ENCODE measurements at places on chromosomes 16 and 17. TPM values are rescaled to one million over a fixed set of nuclear protein-coding genes. Genes with fewer than 3 reads are reported as not detected.

DNA sequence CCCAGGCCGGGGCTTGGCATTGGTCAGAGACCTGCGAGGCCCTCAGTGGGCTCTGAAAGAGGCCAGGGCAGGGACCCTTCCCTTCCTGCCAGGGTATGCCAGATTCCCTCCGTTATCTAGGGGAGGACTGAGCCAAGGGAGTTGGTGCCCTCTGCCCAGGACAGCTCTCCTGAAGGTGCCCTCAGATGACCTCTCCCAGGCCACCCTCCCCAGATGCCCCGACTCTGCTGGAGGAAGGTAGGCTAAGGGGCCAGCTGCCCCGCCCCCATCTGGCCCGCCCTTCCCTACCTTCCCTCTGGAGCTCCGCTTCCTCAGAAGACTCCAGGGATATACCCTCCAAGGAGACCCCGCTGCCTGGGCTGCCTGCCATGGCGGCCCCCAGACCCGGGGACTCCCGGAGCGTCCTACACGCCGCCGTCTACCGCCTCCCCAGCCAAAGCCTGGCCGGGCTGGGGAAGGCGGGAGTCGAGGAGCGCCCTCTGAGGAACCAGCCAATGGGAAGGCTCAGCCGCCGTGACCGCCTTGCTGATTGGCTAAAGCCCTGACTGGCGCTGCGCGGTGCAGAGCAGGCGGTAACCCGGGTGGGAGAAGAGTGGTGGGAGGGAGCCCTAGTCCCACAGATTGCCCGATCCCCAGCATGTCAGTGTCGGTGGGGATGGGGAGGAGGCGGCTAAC is 7.0 kb downstream of the MPP2 start:
- DNase-seq: peak; percentile 86

- peak; percentile 65 for DNase-seq
Measured at GRCh38 chr16:51508490-51509212, 357.6 kb upstream of the SALL1 start.

Gene TNFRSF13B
- 0.25 TPM for polyA plus RNA-seq

Gene CDRT4
- 2.8 TPM for polyA plus RNA-seq

Gene SNF8
- 63.6 TPM for polyA plus RNA-seq

Gene KRTAP4-6
- not detected for polyA plus RNA-seq

Gene CCDC200
- 11.2 TPM for polyA plus RNA-seq

Gene CLEC19A
- polyA plus RNA-seq: 0.17 TPM

Gene PMP22
- polyA plus RNA-seq: 189 TPM
